ENCODE measurements at places on chromosomes 12 and 14.
A peak's percentile ranks its signal among the peaks of the same experiment; 100 is the strongest.

DNA sequence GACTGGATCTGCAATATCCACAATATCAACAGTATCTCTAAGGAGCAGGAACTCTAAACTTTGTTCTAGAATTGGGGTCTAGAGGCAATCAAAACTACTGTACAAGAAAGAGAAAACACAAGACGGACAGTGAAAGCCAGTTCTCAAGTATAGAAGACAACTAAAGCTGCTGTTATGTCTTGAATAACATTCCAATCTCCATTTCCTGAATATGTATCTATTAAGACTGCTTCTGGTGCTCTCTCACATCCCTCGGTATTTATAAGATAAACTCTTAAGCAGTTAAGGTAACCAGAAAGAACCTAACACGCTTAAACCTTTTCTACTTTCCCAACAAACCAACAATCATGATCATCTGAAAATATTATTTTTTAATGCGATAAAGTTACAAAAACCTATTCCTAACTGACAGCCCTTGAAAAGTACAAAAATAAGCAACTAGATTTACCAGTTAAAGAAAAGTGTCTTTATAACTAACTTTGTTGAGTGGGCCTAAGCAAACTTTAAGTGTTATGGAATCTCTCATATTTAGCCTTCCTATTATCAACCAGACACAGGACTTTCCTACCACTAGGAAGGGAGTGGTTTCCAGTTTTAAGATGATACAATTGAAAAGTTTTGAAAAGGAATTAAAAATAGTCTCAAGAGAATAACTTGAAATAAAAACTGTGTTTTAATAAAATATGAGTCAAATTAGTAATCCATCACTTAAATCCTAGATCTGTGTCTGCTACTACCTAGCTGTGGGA, 30.7 kb downstream of the NUMB start:
- no peak overlapping the region for H3K27ac ChIP-seq
- no peaks in the 10 kb centered on the region for H3K27me3 ChIP-seq
- H3K4me1 ChIP-seq: no peaks in the 10 kb centered on the region
- no peak overlapping the region for H3K4me3 ChIP-seq
- DNase-seq: no peak

DNA sequence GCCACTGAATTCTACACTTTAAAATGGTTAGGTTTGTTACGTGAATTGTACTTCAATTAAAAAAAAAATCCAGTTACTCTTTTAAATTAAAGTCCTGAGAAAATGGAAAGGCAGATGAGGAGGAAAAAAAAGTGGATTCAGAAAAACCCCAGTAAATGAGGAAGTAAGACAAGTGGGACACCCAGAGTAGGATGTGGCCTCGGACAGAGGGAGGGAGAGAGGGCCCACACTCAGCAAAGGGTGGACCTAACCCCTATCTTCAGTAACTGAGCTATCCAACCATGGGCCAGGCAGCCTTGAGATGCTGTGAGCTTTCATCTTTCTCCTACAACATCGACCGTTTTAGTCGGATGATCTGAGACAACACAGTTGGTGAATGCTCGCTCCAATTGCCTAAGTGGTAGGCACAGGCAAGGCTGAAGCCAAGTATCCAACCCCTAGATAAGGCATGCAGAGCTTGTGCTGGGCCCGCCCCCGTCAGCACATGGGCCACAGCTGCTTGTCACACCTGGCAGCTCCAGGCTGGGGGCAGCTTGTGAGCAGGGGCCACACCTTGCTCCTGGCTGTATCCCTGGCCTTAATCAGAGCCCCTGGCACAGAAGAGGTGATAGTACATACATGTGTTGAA, 142.1 kb downstream of the TTC7B start:
- DNase-seq: no peak
- H3K27ac ChIP-seq: no peak overlapping the region
- no peak overlapping the region for H3K4me3 ChIP-seq

GRCh38 chr14:21098076-21098891, at the start of gene ZNF219:
ZNF219 (minus strand) TSS chr14:21098655; CDS start chr14:21093591, 5,064 bp downstream.
- H3K4me3 ChIP-seq: peak within 1 kb of the TSS; percentile 83
- peak; percentile 92 for DNase-seq
- H3K36me3 ChIP-seq: no peaks in the 10 kb centered on the region
- H3K27me3 ChIP-seq: peaks cover 3% of the 10 kb centered on the region
- H3K27ac ChIP-seq: peak within 1 kb of the TSS; percentile 91

GRCh38 chr14:73026845-73027542, at the start of gene ZFYVE1:
ZFYVE1 (minus strand) TSS chr14:73027106; CDS start chr14:73024508, 2,598 bp downstream.
- peak; percentile 98 for DNase-seq
- peaks cover 13% of the 10 kb centered on the region for H3K4me1 ChIP-seq
- H3K36me3 ChIP-seq: no peaks in the 10 kb centered on the region
- no peaks in the 10 kb centered on the region for H3K27me3 ChIP-seq

- no peak for DNase-seq
- H3K27ac ChIP-seq: no peak overlapping the region
- H3K4me3 ChIP-seq: no peak overlapping the region
Measured at GRCh38 chr12:13093191-13093847, 10.1 kb downstream of the GSG1 start.

DNA sequence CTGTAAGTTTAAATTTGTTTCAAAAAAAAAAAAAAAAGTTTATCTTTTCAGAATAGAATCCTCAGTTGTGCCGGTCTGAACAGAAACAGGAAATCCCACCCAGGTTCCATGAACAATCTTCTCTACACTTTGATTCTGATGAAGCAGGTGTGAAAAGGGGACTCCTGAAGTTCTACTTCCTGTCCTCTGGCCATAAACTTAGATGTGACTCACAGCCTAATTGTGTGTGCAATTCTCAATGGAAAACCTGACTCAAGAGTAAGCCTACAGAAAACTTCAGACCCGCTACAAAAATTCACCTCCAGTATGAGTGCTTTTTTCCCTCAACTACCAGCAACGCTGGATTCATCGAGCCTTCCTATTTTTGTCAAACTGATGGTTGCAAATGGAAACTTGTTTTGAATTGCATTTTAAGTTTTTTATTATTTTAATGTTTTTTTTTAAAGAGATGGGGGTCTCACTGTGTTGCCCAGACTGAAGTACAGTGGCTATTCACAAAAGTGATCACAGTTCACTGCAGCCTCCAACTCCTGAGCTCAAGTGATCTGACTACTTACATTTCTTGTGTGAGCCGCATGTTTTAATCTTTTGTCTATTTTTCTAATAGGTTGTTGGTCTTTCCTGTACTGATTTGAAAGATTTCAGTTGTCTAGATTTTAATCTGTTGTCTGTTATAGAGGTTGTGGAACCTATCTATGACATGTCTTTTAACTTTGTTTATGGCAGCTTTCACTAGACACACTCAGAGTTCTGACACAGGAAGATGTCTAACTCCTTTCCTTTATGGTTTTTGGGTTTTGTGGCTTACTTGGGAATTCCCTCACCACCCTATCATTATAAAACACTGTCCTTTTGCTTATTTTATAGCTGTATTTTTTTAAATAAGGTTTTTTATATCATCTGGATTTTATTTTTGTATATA, 37.6 kb downstream of the ATG14 start:
- no peaks in the 10 kb centered on the region for H3K27me3 ChIP-seq
- H3K4me3 ChIP-seq: no peak overlapping the region
- no peak overlapping the region for H3K27ac ChIP-seq
- peaks cover 15% of the 10 kb centered on the region for H3K36me3 ChIP-seq
- no peak for DNase-seq
